ENCODE measurements at places on chromosomes 4 and X. TPM values are rescaled to one million over a fixed set of nuclear protein-coding genes. Genes with fewer than 3 reads are reported as not detected.

- DNase-seq: no peak
- H3K27me3 ChIP-seq: no peaks in the 10 kb centered on the region
- H3K27ac ChIP-seq: no peak overlapping the region
- no peak overlapping the region for H3K4me3 ChIP-seq
Measured at GRCh38 chr4:14046642-14047041, 419.1 kb upstream of the BOD1L1 start.

DNA sequence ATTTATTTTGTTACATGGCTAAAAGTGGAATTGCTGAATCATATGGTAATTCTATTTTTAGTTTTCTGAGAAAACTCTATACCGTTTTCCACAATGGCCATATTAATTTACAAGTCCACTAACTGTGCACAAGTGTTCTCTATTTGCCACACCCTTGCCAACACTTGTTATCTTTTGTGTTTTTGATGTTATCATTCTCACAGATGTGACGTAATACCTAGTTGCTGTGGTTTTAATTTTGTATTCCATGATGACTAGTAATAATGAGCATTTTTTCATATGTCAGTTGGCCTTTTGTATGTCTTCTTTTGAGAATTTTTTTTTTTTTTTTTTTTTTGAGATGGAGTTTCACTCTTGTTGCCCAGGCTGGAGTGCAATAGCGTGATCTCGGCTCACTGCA lies 164.2 kb upstream of the SPANXN4 start:
- no peak for DNase-seq
- H3K27me3 ChIP-seq: no peaks in the 10 kb centered on the region

- H3K4me1 ChIP-seq: peaks cover 3% of the 10 kb centered on the region
- peaks cover 6% of the 10 kb centered on the region for H3K27me3 ChIP-seq
- no peak overlapping the region for H3K4me3 ChIP-seq
- no peaks in the 10 kb centered on the region for H3K36me3 ChIP-seq
- DNase-seq: no peak
Measured at GRCh38 chrX:153511784-153512500, 5.5 kb upstream of the ATP2B3 start.

DNA sequence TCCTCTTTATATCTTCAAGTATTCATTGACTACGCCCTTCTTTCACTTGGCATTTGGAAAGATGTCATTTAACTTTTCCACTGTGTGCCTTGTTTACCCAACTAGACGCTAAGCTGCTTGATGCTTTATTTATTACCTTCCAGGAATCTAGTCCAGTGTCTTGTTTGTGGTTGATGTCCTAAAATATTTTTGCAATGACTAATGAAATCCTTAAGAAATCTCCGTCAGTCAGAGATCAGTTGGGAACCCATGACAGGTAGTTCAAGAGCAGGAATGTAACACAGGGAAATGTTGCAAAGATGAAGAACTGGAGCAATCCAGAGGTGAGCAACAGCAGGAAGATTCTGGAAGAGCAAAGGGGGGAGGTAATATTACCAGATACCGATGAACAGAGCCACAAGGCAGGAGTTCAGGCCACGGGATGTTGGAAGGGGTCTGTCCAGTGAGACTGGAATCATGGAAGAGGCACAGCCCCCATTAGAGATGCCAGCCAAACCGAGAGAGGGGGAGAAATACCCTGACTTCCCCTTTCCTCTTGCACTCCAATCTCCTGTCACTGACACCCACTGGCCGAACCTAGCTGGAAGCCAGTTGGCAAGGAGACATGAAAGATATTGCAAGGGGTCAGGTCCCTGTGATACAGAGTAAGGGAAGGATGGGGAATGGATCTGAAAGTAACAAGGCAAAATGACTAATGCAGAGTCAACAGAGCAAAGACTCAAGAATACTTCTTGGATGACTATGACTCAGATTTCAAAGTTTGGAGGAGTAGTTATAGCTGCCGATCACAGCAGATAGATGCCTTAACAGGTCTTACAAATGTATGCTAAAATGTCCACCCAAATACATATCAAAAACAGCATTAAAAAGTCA lies 62.7 kb upstream of the PHKA2 start:
- H3K36me3 ChIP-seq: no peaks in the 10 kb centered on the region
- no peak overlapping the region for H3K4me3 ChIP-seq
- H3K27me3 ChIP-seq: no peaks in the 10 kb centered on the region
- no peak overlapping the region for H3K27ac ChIP-seq
- no peaks in the 10 kb centered on the region for H3K4me1 ChIP-seq

DNA sequence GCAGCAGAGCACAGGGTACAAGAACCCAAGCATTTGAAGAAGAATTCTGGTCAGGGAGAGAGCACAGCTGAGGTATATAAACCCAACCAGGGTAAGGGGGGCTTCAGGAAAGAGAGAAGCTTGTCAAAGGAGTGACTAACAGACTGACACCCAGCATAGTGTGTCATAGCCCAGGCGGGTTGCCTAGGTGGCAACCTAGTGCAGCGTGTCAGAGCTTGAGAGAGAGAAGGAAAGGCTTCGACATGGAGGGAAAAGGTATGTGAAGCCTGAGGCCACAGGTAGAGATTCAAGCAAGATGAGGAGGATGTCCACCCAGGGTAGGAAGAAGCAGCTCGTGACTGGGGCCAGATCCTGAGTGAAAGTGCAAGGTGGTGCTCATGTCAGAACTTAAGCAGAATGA lies 8.5 kb upstream of the ANTXR2 start:
- peaks cover 7% of the 10 kb centered on the region for H3K4me1 ChIP-seq
- H3K4me3 ChIP-seq: no peak overlapping the region
- no peaks in the 10 kb centered on the region for H3K27me3 ChIP-seq
- DNase-seq: no peak
- no peak overlapping the region for H3K27ac ChIP-seq

DNA sequence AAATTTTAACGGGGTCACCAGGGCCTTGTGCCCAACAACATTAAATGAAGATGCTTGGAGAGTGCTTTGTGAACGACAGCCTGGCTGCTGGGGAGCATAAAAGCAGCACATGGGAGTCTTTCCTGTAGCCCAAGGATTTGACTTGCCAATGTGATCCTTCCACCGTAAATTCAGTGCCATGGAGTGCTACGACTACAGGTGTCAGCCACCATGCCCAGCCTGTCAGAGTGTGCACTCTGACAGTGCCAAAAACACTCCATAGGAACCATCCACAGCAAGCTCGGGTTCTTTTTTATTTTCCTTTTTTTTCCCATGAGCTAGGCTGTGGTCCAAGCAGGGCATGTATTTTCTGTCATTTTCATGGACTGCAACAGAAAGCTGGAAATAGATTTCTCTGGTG lies 156.9 kb downstream of the NLGN4X start:
- DNase-seq: no peak
- no peaks in the 10 kb centered on the region for H3K36me3 ChIP-seq
- no peak overlapping the region for H3K27ac ChIP-seq
- H3K4me3 ChIP-seq: no peak overlapping the region

DNA sequence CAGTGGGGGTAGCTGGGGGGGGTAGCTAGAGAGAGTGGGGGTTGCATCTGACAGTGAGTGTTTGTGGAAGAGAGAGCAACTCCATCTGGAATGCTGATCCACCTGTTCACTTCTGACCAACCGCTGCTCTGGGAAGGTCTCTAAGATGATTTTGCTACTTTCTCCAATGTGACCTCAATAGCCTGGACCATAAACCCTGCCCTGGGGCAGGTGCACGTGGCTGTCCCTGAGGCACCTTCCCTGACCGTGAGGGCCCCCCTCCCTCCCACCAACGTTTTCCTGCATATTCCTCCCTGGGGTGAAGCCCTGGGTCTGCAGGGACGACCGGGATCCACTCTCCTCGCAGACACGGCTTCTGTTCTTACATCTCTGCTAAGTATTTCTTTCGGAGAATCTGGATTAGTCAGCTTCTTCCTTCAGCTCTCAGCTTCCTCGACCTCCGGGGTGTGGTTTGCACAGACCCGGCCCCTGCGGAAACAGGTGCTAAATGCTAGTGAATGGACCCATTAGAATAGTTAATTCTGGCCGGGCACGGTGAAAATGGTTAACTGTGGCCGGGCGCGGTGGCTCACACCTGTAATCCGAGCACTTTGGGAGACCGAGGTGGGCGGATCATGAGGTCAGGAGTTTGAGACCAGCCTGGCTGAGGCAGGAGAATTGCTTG lies 21.4 kb upstream of the PLCXD1 start:
- no peak overlapping the region for H3K4me3 ChIP-seq
- H3K27me3 ChIP-seq: no peaks in the 10 kb centered on the region
- H3K36me3 ChIP-seq: no peaks in the 10 kb centered on the region
- peaks cover 3% of the 10 kb centered on the region for H3K4me1 ChIP-seq
- no peak for DNase-seq

- H3K27ac ChIP-seq: no peak overlapping the region
- no peaks in the 10 kb centered on the region for H3K27me3 ChIP-seq
- no peak for DNase-seq
- no peaks in the 10 kb centered on the region for H3K4me1 ChIP-seq
- no peak overlapping the region for H3K4me3 ChIP-seq
- H3K36me3 ChIP-seq: no peaks in the 10 kb centered on the region
Measured at GRCh38 chr4:130238121-130238520, 1142.2 kb downstream of the C4orf33 start.

GRCh38 chrX:139495324-139495723 lies 35.2 kb upstream of the F9 start:
- H3K27me3 ChIP-seq: no peaks in the 10 kb centered on the region
- H3K4me3 ChIP-seq: no peak overlapping the region

- H3K4me1 ChIP-seq: peaks cover 10% of the 10 kb centered on the region
- H3K36me3 ChIP-seq: no peaks in the 10 kb centered on the region
- no peak overlapping the region for H3K27ac ChIP-seq
- DNase-seq: no peak
Measured at GRCh38 chr4:98728871-98729270, 70.5 kb upstream of the TSPAN5 start.

GYPB gene
- not detected for total RNA-seq

ABLIM2 gene
- total RNA-seq: 0.36 TPM

PRKG2 gene
- 0.29 TPM for total RNA-seq
